ENCODE measurements at places on chromosomes 1 and 21.

GRCh38 chr1:161510477-161510876 is 5.2 kb downstream of the FCGR2A start:
- DNase-seq = no peak

DNA sequence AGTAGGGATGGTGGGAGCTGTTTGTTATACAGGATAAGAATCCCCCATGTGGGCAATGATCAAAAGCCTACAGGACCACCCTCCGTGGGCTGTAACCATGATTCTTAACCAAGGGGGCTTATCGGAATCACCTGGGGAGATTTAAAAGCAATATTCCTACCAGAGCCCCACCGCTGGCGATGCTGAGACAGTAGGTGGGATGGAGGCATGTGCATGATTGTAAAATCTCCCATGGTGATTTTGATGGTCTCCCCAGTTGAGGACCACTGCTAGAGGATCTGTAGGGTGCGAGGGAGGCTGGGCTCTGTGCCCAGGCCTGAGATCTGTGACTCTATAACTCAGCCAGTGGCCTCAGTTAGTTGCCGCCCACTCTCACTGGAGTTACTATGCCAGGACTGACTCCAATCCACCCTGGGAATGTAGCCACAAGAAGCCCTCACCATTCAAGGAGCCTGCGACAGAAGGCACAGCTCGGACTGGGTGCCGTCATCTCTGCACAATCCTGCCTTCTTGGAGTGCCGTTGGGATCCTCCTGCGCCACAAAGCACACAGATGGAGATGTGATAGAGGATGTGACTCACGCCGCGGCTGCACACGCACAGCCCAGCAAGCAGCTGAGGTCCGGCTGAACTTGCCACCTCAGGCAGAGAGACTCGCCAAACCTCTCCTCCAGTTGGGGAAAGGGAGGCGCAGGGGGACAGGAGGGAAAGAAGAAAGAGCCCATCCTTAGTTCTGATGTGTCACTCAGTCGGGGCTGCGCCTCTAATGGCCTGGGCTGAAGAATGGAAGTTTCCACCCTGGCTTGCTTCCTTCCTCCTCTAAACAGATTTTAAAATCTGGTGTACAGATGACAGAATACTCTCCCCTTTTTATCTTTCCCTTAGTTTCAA is 26.5 kb downstream of the AKNAD1 start:
- no peak for DNase-seq

DNA sequence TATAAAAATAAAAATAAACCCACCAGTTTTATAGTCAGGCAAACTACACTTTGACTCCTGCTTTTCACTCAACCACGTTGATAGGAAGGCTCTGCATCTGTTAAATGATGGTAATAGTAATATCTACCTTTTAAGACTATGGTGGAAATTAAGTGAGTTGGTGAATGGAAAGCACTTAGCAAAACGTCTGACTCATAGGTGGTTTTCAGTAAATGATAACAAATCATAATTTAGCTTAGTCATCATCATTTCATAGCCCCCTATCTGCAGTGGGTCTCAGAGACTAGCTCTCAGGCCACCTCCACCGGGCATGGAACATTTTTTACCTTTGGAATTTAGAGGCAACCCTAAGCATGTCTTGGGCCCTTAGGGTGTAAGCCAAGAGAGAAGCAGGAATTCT is 160.0 kb downstream of the PDE4B start:
- DNase-seq = no peak

DNA sequence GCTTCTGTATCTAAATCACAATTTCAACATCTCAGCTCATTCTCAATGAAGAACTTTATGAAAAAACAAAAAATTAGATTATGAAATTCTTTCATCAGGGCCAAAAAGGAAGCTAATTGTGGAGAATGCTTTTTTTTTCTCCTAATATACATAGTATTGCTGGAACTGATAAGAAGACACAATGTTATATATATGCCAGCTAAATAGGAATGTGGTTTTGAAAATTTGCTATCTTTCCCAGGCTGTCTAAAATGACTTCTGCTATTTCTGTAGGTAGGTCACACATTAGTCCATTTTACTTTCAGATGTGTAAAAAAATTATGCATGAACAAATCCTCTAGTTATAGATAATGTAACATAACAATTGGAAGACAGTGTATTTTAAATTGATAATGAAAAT is 732.9 kb downstream of the RWDD3 start:
- no peak for DNase-seq

DNA sequence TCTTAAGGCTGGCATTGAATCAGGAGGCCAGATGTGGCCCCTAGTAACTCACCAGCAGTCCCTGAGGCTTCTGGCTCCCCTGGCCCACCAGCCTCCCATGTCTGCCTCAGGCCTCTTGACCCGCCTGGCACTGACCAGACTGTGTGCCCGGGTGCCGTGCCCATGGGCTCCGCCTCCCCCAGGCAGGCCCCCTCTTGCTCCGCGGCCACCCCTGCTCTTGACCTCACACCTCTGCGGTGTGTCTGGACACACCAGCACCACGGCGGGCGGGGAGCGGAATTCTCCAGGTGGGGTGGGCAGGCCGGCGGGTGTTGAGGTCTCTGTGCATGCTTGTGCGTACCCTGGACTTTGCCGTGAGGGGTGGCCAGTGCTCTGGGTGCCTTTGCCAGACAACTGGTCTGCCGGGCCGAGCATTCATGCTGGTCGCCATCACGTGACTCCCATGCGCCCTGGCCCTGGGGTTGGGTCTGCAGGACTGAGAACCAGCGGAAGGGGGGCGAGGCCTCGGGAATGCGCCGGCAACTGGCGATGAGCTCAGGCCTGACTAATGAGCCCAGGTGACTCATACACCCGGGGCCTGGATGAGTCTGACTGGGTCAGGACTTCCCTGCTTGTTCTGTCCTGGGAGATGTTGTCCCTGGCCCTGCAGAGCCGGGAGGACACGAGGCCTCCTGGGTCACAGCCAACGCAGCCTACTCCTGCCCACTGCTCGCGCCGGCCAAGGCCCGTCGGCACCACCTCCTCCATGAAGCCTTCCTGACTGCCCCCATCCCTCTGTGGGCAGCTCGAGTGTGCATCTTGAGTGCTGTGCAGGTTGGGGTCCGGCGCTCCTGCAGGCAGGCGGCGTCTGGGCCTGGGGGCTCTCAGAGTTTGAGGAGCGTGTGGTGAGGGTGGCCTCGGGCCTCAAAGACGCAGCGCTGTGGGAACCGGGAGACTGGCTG is 22.6 kb downstream of the COL18A1 start:
- DNase-seq = no peak

DNA sequence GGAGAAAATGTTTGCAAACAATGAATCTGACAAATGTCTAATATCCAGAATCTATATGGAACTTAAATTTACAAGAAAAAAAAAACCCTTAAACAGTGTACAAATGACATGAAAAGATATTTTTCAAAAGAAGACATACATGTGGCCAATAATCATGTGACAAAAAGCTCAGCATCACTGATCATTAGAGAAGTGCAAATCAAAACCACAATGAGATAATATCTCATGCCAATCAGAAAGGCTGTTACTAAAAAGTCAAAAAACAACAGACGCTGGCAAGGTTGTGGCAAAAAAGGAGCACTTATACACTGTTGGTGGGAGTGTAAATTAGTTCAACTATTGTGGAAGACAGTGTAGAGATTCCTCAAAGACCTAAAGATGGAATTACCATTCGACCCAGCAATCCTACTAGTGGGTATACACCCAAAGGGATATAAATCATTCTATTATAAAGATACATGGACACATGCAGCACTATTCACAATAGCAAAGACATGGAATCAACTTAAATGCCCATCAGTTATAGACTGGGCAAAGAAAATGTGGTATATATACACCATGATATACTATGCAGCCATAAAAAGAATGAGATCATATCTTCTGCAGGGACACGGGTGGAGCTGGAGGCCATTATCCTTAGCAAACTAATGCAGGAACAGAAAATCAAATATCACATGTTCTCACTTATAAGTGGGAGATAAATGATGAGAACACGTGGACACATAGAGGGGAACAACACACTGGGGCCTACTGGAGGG is 123.2 kb downstream of the PTPRC start:
- no peak for DNase-seq

GRCh38 chr1:218995091-218995665 is 178.5 kb upstream of the LYPLAL1 start:
- no peak for DNase-seq

DNA sequence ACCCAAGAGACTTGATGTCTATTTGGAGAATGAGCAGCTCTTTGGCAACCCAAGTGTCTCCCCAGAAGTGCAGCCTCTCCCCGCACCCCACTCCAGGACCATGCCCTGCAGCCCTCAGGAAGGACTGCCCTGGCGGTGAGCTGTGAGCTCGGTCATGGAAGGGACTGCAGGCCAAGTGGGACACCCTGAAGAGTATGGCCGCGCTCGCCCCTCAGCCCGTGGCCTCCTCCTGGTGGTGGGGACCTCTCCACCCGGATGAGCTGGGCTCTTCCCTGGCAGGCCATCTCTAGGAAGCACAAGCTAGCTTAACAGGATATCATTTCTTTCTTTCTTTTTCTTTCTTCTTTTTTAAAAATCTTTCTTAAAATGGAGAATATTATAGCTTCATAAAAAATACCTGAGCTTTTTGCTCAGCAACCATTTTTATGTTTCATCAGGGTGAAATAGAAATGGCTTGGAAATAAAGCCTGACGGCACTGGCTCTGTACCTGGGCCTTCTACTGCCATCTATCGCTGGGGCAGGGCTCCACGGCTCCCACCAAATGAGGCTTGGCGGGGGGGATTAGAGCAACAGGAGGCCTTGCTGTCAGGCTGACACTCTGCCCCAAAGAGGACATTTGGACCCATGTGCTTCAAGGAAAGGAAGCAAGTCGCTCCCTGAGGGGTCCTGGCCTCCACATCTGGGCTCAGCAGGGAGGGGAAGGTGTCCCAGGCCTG is 296.2 kb upstream of the VAMP3 start:
- no peak for DNase-seq

- no peak for DNase-seq
These were observed 61.8 kb upstream of the SYT6 start for GRCh38 chr1:114215436-114215835.

DNA sequence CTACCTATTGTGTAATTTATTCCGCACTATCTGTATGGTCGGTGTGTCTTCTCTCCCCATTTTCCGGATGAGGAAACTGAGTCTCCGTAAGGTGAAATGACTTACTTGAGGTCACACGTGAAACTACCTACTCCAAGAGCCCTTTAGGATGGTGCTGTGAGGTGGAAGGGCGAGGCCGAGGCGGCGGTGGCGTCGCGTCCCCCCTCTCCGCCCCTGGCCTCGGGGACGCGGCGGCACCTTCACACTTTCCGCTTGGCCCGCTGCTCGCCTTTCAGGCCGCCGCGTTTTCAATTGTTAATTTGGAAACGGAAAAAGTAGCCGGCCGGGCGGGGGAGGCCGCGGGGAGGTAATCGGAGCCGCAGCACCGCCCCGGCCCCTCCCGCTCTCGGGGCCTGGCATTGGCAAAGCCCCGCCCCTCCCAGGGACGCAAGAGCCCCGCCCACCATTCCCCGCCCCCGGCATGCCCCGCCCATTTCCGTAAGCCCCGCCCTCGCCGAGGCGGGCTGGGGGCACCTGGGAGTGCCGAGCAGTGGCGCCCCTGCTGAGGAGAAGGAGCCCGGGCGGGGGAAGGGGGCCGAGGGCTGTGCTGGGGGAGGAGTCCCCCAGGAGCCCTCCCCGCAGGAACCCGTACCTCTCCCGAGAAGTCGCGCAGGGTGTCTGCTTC is 18.6 kb downstream of the KCNQ4 start:
- DNase-seq = peak; percentile 83

- DNase-seq = no peak
These were observed 183.5 kb downstream of the HMCN1 start for GRCh38 chr1:185917646-185918045.

DNA sequence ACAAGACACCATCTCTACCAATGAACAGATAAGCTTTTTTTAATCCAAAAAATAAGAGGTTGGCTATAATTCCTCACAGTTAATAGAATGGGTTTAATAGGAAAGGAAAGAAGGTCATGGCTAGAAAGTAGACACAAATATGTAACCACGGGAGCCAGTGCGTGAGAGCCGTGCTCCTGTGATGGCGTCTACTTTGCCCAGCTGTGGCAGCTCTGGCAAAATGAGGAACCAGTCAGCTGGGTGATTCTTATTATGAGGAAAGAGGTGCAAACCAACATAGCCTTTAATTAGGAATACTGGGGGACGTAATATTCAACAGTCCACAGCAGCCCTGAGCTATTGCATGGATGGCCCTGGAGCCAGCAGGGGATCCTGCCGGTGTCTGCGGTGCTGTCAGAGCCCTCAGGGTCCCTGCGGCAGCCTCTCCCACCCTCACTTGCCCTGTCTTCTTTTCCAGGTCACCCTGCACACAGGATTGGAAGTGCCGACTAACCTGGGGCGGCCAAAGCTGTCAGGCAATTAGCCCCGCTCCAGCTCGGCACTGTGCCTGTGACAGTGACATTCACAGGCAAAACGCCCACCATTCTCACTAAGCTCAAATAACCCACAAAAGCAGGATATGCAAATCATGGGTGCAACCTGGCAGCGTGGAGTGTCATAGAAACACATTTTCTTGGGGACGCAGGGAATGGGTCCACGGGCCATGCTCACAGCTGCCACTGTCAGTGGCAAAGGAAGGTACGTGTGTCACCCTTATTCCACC is 25.9 kb upstream of the GNPAT start:
- no peak for DNase-seq

DNA sequence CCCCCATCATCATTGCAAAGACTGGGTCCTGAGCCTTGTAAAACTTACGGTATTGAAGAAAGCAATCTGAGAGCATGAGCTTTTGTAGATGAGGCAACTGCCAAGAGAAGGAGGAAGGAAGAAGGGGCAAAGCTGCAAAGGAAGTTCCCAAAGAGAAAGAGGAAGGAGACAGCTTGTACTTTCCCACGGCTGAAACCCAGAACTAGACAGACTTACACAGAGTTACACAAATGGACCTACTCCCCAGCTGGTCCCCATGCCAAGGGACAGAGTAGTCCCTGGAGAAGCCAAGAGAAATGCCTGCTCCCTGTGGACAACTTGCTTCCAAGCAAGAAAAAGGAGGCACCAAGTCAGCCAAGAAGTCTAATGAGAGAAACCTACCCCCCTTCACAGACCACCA is 22.6 kb downstream of the SLC5A9 start:
- DNase-seq = no peak

DNA sequence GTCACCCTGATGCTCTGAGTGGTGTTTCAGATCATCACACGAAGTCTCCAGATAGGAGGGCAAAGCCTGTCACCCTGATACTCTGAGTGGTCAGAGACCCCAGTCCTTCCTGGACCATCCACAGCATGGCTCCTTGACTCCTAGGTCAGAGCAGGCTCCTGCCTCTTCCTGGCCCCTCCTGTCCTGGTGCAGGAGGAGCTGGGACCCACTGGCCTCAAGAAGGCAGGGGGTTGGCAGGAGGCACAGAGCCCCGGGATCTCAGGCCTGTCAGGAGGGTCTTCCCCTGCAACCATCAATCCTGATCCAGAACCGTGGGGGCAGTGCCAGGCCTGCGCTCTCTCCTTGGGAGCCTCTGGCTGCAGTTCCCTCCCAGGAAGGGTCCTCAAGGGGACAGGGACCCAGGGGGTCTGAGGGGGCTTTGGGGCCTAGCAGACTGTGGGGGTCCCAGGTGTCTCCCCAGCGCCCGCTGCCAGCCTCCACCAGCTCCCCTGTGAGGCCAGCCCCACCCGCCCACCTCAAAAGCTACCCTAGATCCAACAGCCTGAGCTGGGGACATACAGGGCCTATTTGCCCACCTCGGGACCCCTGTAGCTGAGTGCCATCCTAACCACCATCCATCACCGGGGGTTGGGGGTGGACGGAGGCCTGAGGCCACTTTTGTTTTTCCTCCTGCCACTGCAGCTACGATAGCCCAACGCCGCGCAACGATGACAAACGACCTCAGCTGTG is 27.5 kb downstream of the COL6A1 start:
- no peak for DNase-seq

- no peak for DNase-seq
These were observed 173.4 kb downstream of the S1PR1 start for GRCh38 chr1:101410048-101410878.

GRCh38 chr1:117181630-117182041 is 29.1 kb downstream of the VTCN1 start:
- DNase-seq = no peak
